Activated CD8-positive, alpha-beta T cell treated with anti-CD3 and anti-CD28 coated beads for 36 hours (primary cell): ENCODE measurements at places on chromosomes 5 and 9. TPM values are rescaled to one million over a fixed set of nuclear protein-coding genes. Genes with fewer than 3 reads are reported as not detected.

DNA sequence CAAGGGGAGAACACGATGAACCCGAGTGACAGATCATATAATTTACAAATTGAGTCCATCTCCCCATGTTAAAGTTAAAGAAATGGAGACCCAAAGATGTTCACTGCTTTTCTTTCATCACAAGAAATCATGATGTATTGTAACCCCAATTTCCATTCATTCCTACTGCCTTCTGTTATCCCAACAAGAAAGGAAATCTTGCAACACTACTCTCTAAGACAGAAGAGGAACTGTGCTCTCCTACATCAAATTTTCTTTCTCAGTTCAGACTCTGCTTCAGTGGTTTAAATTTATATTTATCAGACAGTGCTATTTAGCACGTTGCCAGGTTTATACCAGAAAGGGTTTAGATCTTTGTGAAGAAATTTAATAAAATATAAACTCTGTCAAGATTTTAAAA lies 83.8 kb upstream of the RASA1 start:
- H3K4me3 ChIP-seq: no peak overlapping the region
- no peak for DNase-seq
- no peaks in the 10 kb centered on the region for H3K27me3 ChIP-seq
- H3K4me1 ChIP-seq: peaks cover 8% of the 10 kb centered on the region
- H3K36me3 ChIP-seq: no peaks in the 10 kb centered on the region

- no peak for DNase-seq
- H3K4me3 ChIP-seq: no peak overlapping the region
- no peaks in the 10 kb centered on the region for H3K36me3 ChIP-seq
Observed at GRCh38 chr5:76813982-76814562, 4.8 kb upstream of the F2RL1 start.

GRCh38 chr5:132020568-132021339 lies 9.3 kb upstream of the ACSL6 start:
- no peaks in the 10 kb centered on the region for H3K36me3 ChIP-seq
- H3K27me3 ChIP-seq: peaks cover 14% of the 10 kb centered on the region
- DNase-seq: no peak
- H3K4me1 ChIP-seq: peaks cover 44% of the 10 kb centered on the region
- H3K4me3 ChIP-seq: no peak overlapping the region

GRCh38 chr9:108282872-108283271 lies 572.9 kb downstream of the ACTL7B start:
- H3K4me1 ChIP-seq: no peaks in the 10 kb centered on the region
- H3K27ac ChIP-seq: no peak overlapping the region
- DNase-seq: no peak
- H3K36me3 ChIP-seq: no peaks in the 10 kb centered on the region
- H3K4me3 ChIP-seq: no peak overlapping the region

QRFP gene
- not detected for total RNA-seq

KLF4 gene
- total RNA-seq: 1.7 TPM

RASEF gene
- not detected for total RNA-seq

TMEM215 gene
- not detected for total RNA-seq

GRCh38 chr5:124236361-124237205 lies 509.9 kb downstream of the ZNF608 start:
- no peak overlapping the region for H3K27ac ChIP-seq
- no peaks in the 10 kb centered on the region for H3K4me1 ChIP-seq
- H3K27me3 ChIP-seq: no peaks in the 10 kb centered on the region
- DNase-seq: no peak
- H3K4me3 ChIP-seq: no peak overlapping the region
- no peaks in the 10 kb centered on the region for H3K36me3 ChIP-seq

DNA sequence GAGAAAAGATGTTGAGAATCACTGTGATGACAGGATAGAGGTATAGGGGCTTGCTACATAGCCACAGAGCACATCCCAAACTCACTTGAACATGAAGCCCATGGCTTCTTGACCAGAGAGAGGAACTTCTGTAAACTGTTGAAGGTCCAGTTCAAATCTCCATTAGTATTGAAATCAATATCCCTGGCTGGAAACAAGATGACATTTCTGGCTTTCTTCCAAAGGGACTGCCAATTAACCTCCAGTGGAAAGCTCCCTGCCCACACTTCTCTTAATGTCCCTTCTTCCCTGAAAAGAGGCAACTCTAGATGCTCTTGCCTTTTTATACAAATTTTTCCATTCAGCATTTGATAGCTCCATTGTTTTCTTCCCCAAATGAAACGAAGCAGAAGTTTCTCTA lies 612.1 kb downstream of the EBF1 start:
- H3K27me3 ChIP-seq: no peaks in the 10 kb centered on the region
- no peak overlapping the region for H3K27ac ChIP-seq
- H3K36me3 ChIP-seq: no peaks in the 10 kb centered on the region
- no peaks in the 10 kb centered on the region for H3K4me1 ChIP-seq
- H3K4me3 ChIP-seq: no peak overlapping the region

DNA sequence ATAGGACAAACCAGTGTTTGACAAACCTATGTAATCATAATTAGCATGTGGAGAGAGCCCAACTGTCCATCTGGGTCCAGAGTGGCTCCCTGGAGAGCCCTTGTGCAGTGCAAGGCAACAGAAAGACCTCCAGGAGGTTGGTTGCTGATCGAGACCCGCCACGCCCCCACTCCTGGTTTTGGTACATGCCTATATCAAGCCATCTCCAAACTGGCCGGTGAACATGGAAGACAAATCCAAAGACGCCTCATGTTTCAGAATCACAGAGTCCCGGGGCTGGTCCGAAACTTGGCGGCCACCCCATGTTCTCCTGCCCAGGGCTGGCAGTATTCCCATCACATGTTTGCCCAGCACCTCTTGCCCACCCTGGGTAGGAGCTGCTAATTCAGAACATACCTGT lies 140.2 kb downstream of the PAX5 start:
- H3K4me1 ChIP-seq: no peaks in the 10 kb centered on the region
- H3K36me3 ChIP-seq: no peaks in the 10 kb centered on the region
- no peak for DNase-seq
- H3K4me3 ChIP-seq: no peak overlapping the region
- no peak overlapping the region for H3K27ac ChIP-seq

DNA sequence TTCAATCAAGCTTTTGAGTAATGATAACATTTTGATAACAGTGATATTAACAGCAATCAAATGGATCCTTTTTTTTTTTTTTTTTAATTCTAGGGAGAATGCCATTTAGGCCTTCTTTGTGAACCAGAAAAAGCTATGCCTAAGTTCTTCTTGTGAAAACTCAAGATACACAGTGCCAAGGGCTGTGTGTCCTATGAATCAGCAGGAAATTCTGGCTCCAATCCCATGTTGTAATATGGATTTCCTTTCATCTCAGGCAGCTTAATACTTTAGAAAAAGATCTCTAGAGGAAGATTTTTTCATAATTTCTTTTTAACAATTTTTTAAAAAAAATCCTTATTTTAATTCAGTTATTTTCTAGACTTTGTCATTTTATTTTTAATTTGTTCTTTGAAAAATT lies 96.1 kb downstream of the NUDT12 start:
- peaks cover 12% of the 10 kb centered on the region for H3K27me3 ChIP-seq
- H3K27ac ChIP-seq: no peak overlapping the region
- no peak overlapping the region for H3K4me3 ChIP-seq
- no peaks in the 10 kb centered on the region for H3K36me3 ChIP-seq

- no peak overlapping the region for H3K4me3 ChIP-seq
- no peak overlapping the region for H3K27ac ChIP-seq
- no peaks in the 10 kb centered on the region for H3K27me3 ChIP-seq
- H3K36me3 ChIP-seq: no peaks in the 10 kb centered on the region
- DNase-seq: no peak
- peaks cover 11% of the 10 kb centered on the region for H3K4me1 ChIP-seq
Observed at GRCh38 chr5:150464554-150465012, 15.0 kb upstream of the RPS14 start.

SPATA31A3 gene
- not detected for total RNA-seq

DNA sequence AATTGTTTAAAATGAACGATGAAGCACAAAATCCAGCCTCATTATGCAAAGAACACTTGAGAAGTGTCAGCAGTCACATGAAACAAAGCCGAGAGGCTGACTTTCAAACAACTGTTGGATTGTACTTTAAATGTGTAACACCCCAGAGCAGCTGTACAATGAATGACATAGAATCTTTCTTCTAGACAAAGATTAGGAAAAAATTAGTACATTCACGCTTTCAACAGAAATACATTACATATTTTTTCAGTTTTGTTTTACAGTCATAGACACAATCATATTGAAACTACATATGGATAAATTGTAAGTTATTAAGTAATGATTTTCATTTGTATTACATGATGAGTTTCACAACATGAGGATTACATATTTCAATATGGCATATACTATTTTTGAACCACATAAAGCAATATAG lies 10.6 kb upstream of the AGXT2 start:
- no peak overlapping the region for H3K27ac ChIP-seq
- H3K27me3 ChIP-seq: peaks cover 29% of the 10 kb centered on the region
- H3K4me3 ChIP-seq: no peak overlapping the region
- no peaks in the 10 kb centered on the region for H3K36me3 ChIP-seq
- H3K4me1 ChIP-seq: peaks cover 10% of the 10 kb centered on the region

GLRA1 gene
- not detected for total RNA-seq

DNA sequence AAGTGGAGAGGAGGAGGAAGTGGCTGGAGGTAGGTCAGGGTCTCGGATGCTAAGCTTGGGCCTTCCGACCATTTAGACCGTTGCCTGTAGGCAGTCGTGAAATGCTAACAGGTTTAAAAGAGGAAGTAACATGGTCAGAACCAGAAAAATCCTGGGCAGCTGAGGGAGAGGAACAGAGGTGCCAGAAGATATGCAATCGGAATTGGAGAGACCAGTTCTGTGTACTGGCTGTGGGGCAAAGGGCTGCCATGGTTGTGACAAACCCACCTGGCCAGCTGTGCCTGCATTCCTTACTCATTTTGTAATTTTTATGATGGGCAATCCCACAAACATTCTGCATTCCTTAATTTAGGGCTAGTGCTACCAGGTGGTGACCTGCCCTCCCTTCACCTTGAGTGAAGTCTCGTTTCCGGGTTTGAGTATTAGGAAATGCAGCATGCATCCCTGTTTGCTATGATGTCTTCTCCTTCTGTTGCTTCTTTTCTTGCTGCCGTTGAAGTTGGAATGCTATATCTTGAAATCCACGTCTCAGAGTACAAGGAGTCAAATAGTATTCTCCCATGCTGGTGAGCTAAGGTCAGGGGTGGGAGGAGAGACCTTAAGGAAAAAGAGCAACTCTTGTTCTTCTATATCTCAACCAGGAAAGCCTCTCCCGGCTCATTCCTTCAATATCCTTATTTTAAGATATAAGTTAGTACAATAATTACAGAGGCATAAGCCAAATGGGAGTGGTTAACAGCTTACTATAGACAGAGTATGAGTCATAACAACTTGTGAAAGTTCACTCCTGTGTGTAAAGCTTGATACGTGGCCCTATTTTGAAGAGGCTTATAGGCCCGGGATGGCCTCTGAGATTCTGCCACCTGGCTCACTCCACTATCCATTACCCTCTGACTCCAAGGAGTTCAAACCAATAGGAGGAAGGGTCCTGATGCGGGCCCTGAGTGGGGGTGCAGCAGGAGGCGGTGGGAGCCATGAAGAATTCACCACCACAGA lies 37.0 kb downstream of the B4GALT1 start:
- H3K36me3 ChIP-seq: peaks cover 45% of the 10 kb centered on the region
- H3K4me1 ChIP-seq: peaks cover 36% of the 10 kb centered on the region
- no peak overlapping the region for H3K4me3 ChIP-seq

- H3K27me3 ChIP-seq: peaks cover 16% of the 10 kb centered on the region
- no peaks in the 10 kb centered on the region for H3K36me3 ChIP-seq
- H3K27ac ChIP-seq: no peak overlapping the region
- H3K4me3 ChIP-seq: no peak overlapping the region
- no peak for DNase-seq
Observed at GRCh38 chr9:91682806-91683205, 259.2 kb upstream of the NFIL3 start.

- peaks cover 3% of the 10 kb centered on the region for H3K36me3 ChIP-seq
- H3K27me3 ChIP-seq: no peaks in the 10 kb centered on the region
- H3K4me3 ChIP-seq: no peak overlapping the region
- H3K4me1 ChIP-seq: no peaks in the 10 kb centered on the region
- DNase-seq: no peak
Observed at GRCh38 chr9:125442452-125442851, 180.8 kb downstream of the GAPVD1 start.

DNA sequence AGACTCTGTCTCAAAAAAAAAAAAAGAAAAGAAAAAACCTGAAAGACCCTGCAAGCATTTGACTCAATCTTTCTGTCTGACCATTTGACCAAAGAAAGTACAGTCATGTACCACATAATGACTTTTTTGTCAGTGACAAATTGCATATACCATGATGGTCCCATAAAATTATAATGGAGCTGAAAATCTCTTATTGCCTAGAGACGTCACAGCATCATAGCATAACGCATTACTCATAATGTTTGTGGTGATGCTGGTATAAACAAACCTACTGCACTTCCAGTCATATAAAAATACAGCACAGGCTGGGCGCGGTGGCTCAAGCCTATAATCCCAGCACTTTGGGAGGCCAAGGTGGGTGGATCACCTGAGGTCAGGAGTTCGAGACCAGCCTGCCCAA lies 10.5 kb downstream of the ECM2 start:
- no peak for DNase-seq
- H3K27me3 ChIP-seq: no peaks in the 10 kb centered on the region
- H3K27ac ChIP-seq: no peak overlapping the region
- no peaks in the 10 kb centered on the region for H3K4me1 ChIP-seq
- H3K36me3 ChIP-seq: no peaks in the 10 kb centered on the region

DNA sequence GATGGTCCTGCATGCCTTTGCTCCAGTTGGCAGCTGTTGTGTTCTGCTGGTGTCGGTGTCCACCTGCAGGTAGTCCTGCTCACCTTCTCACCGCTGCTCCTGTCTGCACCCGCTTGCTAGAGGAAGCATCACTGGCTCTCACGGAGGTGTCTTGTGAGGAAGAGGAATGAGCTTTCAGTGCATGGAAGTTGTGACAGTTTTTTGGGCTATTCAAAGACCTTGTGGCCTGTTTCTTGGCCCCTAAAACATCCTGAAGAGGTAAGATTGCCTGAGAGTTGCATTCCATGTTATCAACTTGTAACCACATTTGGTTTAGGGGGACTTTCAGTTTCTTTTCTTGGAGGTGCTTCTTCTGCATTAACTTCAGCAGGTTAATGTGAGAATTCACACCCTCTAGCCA lies 85.6 kb downstream of the MACROH2A1 start:
- no peaks in the 10 kb centered on the region for H3K36me3 ChIP-seq
- H3K4me1 ChIP-seq: peaks cover 18% of the 10 kb centered on the region
- no peak overlapping the region for H3K27ac ChIP-seq
- no peak for DNase-seq

MEGF9 gene
- total RNA-seq: 3.2 TPM

OR1L1 gene
- total RNA-seq: not detected

SARDH gene
- 5.6 TPM for total RNA-seq

GRCh38 chr5:95983509-95983908 lies 21.9 kb upstream of the ELL2 start:
- no peaks in the 10 kb centered on the region for H3K27me3 ChIP-seq
- H3K27ac ChIP-seq: no peak overlapping the region
- H3K4me3 ChIP-seq: no peak overlapping the region
- DNase-seq: no peak
- H3K36me3 ChIP-seq: no peaks in the 10 kb centered on the region

AJM1 gene
- total RNA-seq: 6.4 TPM

DNA sequence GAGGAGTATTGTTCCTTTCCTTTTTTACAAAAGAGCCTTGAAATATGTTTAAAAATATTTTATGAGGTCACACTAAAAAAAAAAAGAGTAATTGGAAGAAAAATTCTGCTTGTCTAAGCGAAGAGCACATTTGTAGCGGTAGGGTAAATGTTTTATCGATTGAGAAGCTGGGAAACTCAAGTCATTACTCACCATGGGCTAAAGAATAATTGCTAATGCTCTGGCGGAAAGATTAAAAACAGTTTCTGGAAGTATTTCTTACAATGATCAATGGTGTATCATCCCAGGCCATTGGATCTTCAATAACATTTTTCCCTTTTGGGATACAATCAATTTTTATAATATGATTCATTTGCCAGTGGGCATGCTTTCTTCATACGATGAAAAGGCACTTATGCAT lies 450.0 kb downstream of the RASEF start:
- no peak overlapping the region for H3K27ac ChIP-seq
- H3K36me3 ChIP-seq: no peaks in the 10 kb centered on the region
- H3K27me3 ChIP-seq: no peaks in the 10 kb centered on the region
- no peak for DNase-seq
- no peaks in the 10 kb centered on the region for H3K4me1 ChIP-seq
